ENCODE measurements at places on chromosomes 3 and 15.
A peak's percentile ranks its signal among the peaks of the same experiment; 100 is the strongest.

DNA sequence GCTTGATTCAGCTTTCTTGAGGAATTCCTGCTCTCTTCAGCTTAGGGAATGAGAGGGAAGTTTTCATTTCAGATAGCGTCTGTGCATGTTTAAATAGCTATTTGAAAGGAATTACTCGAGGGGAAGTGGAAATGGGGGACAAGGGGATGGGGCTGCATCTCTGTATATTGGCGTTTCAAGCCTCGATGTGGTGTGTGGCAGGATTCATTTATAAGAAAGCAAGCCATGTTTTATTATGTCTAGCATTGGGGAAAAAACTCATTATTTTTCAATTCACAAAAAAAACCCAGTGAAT lies 1.0 kb downstream of the ATP2C1 start:
- no peak for DNase-seq

DNA sequence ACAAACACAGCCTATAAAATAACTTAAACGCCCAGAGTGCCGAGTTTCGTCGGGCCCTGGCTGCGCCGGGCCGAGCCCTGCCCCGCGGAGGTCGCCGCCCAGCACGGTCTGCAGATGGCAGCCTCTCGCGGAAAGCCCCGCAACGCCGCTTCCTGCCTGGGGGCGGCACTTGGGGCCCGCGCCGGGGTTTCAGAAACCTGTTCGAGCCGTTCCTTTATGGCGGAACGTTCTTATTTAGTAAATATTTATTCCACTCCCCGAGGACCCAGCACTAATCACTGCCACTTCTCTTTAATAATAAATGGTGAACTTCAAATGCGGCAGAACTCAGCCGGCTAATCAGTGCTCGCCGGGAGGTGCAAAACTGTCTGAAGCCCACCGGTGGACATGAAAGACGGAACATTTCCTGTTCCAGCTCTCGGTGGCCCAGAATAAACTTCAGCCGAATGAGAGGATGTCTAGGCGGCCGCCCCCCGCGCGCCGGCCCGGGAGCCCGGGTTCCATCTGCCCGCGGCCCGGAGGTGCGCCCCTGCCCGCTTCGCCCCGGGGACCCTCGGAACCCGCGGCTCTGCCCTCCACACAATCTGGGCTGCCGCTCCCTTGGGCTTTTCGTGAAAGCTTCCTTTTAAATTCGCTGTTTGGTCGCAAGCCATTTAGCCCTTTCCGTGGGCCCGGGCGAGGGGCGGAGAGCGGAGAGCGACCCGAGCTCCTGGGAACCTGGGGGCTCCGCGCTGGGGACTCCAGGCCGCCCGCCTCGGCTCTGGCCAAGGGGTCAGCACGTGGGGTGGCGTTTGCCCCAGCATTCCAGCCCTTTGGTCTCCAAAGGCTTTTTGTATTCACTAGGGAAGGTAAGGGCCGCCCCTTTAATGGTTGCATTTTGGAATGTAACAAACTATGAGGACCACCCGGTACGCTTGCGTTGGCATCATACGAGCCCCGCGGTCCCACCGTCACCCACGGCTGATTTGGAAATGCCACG lies 110.8 kb upstream of the ATP11B start:
- DNase-seq, result no peak

- DNase-seq, result no peak
Observed at GRCh38 chr3:41169023-41169422, 30.3 kb upstream of the CTNNB1 start.

DNA sequence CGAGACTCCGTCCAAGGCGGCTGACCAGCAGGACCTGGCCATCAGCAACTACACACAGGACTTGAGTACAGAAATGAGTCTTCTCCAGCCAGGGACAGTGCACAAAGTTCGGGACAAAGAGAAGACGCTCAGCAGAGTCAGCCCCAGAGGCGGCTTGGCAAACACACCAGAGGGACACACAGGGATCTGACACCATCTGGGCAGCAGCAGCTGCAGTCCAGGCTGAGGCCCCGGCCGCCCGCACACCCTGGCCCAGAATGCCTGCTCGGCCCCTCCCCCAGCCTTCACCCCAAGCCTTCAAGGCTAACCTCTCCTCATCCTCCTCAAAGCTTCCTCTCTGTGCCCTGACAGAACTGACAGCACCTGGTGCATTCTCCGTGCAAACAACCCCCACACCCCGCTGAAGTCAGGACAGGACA lies 61.1 kb downstream of the XXYLT1 start:
- no peak for DNase-seq

- peak; percentile 30 for DNase-seq
Observed at GRCh38 chr15:52678468-52679231, 538 bp downstream of the ATOSA start.

- DNase-seq, result no peak
Observed at GRCh38 chr3:161690299-161690620, 193.7 kb downstream of the OTOL1 start.

DNA sequence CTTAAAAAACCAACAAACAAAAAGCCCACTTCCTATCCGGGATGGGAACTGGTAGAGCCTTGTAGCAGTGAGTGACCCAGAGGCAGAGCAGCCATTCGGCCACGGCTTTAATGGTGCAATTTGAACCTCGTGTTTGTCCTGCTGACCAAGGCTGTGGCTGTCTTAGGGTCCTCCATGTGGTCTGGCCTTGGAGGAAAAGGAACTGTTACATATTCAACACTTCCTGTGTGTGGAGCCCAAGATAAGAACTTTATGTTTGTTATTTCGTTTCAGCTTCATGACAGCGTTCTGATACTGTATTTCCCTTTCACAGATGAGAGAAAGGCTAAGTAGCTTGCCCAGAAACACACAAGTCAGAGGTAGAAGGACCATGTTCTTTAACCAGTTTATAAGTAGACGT lies 269.8 kb downstream of the SV2B start:
- DNase-seq, result no peak

- no peak for DNase-seq
Observed at GRCh38 chr3:129039271-129040038, 21.1 kb upstream of the GP9 start.

DNA sequence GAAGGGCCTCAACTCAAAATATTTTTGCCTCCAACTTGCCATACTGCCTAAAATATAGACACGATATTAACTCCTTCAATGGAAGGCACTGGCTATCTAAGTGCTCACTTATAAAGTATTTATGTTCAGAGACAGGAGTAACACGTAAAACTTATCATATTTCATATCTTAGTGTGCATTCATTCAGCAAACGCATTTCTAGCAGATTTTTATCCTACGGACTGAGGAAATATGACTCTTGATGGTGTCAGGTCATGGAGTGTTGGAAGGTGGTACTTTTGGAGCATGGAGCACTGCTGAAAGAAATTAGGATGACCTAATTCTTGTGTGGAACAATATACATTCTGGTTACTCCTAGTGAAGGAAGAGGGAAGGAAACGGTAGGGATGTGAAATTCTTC lies 43.8 kb upstream of the LEKR1 start:
- DNase-seq, result no peak

DNA sequence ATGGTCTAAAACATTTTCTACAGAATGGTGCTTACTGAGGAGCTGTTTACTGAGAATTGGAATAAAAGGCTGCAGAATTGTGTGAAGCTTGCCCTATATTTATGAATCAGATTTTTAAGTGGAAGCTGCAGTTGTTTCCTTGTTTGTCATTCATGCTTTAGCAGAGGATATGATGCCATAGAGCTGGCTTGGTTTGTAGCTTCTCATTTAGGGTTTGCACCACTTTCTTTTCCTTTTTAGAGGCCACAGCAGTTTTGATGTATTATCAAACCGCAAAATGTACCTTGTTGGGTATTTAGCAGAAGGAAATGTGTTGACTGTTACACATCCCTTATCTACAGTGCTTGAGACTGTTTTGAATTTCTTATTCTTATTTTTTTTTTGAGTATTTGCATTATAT lies 66.2 kb downstream of the RASA2 start:
- no peak for DNase-seq

DNA sequence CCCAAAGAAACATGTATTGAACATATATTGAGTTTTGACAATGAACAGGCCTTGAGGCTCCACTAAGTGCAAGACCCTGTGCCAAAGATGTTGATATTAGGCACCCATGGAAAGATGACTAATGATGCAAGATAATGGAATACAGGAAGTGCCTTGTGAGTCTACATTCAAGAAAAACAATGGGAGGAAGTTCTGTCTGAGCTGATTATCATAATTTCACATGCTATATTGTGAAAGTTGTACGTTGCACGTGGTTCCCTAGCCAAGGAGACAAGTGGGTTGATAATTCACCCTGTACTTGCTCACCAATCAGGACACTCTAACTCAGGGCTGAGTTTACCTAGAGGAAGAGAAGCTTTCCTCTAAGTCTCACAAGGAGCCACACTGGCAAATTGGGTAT lies 186.9 kb upstream of the STAC start:
- no peak for DNase-seq

- DNase-seq, result no peak
Observed at GRCh38 chr15:79933231-79933630, 36.4 kb upstream of the MTHFS start.

GRCh38 chr3:32194653-32195052 lies 43.8 kb upstream of the CMTM8 start:
- no peak for DNase-seq

DNA sequence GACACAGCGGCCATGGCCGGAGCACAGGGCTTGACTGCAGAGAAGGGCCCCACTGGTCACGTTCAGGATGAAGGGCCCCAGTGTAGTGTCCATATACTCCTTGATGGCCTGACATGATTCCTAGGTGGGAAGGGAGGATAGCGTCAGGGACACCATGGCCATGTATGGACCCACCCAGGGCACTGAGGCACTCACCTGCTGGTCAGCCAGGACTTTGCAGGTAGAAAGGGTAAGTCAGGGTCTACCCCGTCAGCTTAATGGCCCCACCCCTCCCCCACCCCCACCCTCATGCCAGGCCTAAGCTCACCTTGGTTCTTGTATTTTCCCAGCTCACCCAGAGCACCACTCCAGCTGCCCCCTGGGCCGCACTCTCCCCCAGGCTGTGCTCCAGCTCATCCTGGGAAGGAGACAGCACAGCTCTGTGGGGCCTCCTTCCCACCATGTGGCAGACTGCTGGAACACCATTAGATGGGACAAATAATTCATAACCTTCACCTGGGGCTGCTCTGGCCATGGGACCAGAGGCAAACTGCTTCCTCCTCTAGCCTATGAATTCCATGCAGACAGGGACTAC lies 1.6 kb upstream of the HYAL3 start:
- DNase-seq, result no peak

GRCh38 chr15:54119051-54119450 lies 140.8 kb downstream of the UNC13C start:
- DNase-seq, result no peak

GRCh38 chr3:69296995-69297394 lies 88.9 kb downstream of the FRMD4B start:
- DNase-seq, result no peak
